ENCODE measurements at places on chromosomes 12 and 14.

DNA sequence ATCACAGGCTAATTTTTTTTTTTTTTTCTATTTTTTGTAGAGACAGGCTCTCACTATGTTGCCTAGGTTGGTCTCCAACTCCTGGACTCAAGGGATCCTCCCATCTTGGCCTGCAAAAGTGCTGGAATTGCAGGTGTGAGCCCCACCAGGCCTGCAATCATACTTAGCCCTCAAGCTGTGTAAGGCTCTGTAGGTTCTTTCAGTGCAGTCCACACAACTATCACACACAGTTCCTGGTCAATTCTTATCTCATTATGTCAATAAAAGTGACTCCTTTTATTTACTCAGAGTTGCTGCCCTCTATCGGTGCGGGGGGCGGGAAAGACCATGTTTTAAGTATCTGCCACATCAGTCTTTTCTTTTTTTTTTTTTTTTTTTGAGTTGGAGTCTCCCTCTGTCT lies 29.0 kb downstream of the SLC2A3 start:
- no peak for DNase-seq

- no peak for DNase-seq
Observed at GRCh38 chr12:65444996-65445395, 166.5 kb downstream of the MSRB3 start.

DNA sequence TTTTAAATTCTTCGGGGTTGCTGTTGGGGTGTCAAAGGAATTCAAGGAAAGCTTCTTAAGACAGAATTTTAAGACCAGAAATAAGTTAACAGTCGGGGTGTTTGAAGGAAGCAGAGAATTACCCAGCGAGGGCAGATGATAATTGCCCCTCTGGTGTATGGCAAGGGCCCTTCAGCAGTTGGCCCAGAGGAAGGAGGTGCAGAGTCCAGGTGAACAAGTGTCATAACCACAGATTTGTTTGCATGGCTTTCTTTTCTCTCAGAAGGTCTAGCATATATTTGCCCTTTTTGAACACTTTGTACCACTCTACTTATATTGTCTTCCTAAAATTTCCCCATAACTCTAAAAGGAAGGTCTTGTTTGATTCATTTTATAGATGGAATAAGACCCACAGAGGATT lies 1.8 kb downstream of the PDE6H start:
- no peak for DNase-seq

- no peak for DNase-seq
Observed at GRCh38 chr14:73842851-73843250, 8.8 kb upstream of the PTGR2 start.

DNA sequence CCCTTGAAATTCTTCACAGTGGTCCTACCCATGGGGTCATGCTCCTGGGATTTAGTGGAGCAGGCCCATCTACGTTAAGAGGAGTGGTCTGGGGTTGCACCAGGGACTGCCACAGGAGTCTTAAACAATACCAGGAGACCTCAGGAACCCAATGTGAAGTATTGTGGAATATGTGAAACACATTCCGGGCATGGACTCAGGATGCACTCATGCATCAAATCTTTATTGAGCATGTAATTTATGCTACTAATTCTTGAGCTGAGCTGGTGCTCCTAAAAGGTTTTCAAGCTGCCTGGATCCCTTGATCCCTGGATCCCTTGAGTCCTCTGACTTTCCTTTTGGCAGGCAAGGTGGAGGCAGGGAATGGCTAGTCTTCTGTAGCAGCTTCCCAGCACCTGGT lies 8.8 kb downstream of the SERPINA10 start:
- DNase-seq = no peak

DNA sequence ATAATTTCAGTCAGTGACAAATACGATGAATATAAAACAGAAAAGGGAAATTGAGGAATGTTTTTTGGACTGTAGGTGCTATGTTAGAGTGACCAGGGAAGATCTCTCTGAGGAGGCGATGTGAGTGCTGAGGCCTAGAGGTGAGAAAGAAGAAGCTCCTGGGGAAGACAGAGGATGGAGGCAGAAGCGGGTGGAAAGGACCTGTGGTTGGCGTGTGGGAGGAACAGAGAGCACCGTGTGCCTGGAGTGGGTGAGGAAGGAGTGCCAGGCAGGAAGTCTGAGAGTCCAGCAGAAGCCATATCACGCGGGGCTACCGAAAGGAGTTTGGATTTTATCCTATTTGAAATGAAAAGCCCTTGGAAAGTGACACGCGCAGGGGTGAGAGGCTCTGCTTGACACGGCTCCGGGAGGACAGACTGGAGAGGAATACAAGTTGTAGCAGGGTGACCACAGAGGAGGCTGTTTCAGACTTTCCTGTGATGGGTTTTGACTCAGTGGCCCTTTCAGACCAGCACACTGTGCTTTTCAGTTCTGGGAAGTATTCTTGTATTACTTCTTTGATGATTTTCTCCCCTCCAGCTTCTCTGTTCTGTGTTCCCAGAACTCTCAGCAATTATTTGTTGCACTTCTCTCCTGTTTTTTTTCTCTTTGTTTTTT lies 96.9 kb downstream of the VRK1 start:
- DNase-seq = no peak

GRCh38 chr12:88416786-88417185 lies 163.5 kb downstream of the KITLG start:
- DNase-seq = no peak

DNA sequence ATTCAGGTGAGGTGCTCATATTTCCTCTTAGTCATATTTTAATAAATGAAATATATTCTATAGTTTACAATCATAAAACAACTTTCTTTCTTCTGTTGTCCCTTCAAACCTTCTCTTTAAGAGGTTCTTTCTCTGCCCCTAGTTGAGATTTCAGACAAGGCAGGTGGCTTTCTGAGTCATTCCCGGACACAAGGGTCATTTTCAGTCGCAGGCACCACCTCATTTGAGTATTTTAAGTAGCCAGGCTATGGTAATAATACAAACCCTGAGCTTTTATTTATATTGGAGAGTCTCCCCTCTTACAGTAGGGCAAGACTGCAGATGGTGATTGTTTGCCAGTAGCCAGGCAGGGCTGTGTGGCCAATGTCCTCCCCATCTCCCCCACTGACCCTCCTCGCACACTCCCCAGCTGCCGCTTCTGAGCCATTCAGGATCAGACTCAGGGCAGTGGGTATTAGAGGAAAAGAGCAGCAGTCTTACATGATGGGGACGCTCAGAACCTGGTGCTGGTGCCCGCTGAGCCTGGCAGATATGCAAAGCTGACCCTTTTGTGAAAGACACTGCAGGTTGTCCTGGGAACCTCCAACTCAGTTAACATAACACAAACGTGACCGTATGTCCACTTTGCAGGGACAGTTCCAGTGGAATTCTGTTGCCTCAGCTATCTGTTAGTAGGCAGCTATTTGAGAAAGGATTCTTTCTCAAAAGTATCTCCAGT lies 101.1 kb upstream of the BCL2L14 start:
- DNase-seq = no peak

- DNase-seq = no peak
Observed at GRCh38 chr12:24539646-24540045, 409.3 kb downstream of the BCAT1 start.

DNA sequence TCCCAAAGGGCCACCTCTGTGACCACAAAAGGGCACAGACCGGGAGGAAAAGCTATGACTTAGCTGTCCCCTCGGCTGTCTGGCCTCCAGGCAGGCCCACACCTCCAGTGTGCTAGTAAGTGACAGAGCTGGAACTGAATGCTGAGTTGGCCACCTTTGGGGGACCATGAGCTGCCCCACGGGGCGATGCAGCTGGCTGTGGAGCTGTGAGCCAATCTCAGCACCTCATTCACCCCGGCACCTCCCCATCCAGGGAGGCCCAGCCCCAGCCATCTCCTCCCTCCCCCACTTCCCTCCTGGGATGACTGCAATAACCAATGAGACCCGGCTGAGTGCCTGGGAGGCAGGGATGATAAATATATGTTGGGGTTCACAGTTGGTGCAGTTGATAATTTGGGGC lies 12.2 kb upstream of the TESC start:
- no peak for DNase-seq

- DNase-seq = no peak
Observed at GRCh38 chr12:124570810-124571209, 3.4 kb upstream of the NCOR2 start.

DNA sequence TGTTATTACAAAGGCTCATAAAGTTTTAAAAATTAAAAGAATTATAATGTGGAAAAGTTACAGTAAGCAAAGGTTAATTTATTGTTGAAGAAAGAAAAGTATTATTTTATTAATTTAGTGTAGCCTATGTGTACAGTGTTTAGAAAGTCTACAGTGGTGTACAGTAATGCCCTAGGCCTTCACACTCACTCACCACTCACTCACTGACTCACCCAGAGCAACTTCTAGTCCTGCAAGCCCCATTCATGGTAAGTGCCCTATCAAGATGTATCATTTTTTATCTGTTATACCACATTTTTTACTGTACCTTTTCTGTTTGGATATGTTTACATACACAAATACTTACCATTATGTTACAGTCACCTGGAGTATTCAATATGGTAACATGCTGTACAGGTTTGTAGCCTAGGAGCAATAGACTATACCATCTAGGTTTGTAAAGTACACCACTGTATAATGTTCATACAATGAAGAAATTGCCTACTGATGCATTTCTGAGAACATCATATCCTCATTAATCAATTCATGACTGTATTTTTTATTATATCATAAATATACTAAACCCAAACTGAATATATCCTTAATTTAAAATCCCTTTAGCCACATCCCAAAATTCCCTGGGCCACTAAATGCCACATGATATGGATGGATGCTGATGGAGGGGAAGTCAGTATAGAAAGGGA lies 43.6 kb upstream of the NID2 start:
- DNase-seq = no peak

- no peak for DNase-seq
Observed at GRCh38 chr14:61335671-61336275, 14.4 kb downstream of the PRKCH start.

DNA sequence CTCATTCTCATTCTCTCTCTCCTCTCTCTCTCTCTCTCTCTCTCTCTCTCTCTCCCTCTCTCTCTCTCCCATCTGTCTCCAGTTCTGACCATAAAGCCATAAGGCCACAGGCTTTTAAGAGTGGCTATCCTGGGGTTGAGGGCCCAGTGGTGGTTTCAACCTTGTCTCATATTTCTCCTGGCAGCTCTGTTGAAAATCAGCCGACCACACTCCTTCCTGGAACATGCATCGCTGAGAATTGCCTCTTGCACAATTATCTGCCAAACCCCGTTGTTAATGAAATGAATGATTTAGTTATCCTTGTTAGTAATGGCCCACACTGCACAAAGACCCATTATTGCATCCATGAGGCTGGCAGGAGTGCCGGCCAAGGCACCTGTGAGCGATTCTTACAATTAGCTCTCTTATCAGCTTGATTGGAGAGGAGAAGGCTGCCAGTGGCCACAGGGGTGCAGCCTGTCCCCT lies 30.4 kb upstream of the KCNA5 start:
- no peak for DNase-seq

DNA sequence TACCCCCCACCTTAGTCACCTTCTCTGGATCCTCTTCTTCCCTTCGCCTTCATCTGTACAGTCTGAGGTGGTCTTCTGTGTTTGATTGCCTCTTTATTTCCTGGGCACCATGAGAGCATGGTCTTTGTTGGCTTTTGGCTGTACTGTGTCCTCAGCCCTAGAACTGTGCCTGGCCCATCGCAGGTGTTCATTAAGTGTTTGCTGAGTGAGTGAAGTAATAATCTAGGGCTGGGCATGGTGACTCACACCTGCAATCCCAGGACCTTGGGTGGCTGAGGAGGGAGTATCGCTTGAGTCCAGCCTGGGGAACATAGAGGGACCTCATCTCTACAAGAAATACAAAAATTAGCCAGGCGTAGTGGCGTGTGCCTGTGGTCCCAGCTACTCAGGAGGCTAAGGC lies 13.9 kb downstream of the ALDH2 start:
- no peak for DNase-seq

- DNase-seq = no peak
Observed at GRCh38 chr14:55341781-55342180, 69.8 kb downstream of the ATG14 start.

DNA sequence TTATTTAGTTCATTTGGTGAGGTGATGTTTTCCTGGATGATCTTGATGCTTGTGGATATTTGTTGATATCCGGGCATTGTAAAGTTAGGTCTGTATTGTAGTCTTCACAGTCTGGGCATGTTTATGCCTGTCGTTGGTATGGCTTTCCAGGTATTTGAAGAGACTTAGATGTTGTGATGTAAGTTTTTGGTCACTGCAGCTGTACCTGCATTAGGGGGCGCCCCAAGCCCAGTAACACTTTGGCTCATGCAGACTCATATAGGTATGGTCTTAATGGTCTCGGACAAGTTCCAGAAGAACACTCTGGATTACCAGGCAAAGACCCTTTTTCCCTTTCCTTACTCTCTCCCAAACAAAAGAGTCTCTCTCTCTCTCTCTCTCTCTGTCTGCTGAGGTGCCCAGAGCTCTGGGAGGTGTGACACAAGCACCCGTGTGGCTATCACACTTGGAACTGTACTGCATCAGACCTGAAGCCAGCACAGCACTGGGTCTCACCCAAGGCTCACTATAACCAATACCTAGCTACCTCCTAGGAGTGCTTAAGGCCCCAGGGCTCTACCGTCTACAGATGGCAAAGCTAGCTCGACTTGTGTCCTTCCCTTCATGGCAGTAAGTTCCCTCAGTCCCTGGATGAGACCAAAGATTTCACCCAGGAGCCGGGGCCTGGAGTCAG lies 425.8 kb upstream of the ATXN7L3B start:
- no peak for DNase-seq

DNA sequence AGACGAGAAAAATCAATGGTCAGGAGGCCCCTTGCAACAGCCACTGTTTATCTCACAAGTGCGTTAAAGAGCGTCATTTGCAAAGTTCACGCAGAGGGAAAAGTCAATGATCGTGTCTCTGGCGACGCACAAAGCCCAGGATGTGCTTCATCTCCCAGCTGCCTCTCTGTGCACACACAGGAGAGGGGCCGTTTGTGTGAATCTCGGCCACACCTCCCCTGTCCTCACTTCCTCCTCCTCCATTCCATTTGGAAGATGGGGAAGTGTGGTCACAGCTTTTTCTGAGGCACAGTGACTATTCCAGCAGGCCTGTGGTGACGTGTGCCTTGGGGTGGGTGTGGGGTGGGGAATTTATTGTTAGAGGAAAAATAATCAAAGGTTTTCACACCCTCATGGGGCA lies 90.4 kb downstream of the RBM19 start:
- DNase-seq = no peak

- DNase-seq = no peak
Observed at GRCh38 chr14:62778852-62779251, 266.4 kb downstream of the KCNH5 start.

- DNase-seq = no peak
Observed at GRCh38 chr14:96205059-96205977, 679 bp downstream of the BDKRB2 start.

All from activated T-helper 1 cell treated with anti-CD3 and anti-CD28 coated beads, Interleukin-2, amount 50 U/mL, for 16 hours (primary cell).